ENCODE measurements at places on chromosomes 4 and X.

DNA sequence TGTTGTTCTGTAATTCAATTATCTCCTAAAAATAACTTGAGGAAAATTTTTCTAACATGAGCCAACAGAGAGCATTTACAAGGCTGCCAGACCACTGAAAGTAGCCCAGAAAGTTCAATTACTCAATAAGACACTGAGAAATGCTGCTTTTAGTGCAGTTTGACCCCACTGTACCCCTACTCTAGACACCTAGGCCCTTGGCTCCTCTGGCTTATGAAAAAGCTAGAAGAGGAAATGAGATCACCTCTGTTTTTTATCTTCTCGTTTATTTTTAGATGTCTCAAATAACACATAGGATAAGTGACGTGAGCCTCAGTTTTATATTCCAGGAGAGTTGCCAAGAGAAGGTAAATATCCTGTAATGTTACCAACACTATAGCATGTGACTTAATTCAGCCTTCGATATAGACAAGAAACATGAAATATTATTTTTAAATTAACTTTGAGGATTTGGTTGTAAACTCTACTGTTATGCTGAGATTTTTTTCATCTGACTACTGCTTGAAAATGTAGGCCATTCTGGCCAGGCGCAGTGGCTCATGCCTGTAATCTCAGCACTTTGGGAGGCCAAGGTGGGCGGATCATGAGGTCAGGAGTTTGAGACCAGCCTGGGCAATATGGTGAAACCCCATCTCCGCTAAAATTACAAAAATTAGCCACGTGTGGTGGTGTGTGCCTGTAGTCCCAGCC is 24.4 kb downstream of the TNIP3 start:
- no peak for DNase-seq

- no peak for DNase-seq
Observed at GRCh38 chr4:55568905-55569504, 22.3 kb upstream of the CLOCK start.

DNA sequence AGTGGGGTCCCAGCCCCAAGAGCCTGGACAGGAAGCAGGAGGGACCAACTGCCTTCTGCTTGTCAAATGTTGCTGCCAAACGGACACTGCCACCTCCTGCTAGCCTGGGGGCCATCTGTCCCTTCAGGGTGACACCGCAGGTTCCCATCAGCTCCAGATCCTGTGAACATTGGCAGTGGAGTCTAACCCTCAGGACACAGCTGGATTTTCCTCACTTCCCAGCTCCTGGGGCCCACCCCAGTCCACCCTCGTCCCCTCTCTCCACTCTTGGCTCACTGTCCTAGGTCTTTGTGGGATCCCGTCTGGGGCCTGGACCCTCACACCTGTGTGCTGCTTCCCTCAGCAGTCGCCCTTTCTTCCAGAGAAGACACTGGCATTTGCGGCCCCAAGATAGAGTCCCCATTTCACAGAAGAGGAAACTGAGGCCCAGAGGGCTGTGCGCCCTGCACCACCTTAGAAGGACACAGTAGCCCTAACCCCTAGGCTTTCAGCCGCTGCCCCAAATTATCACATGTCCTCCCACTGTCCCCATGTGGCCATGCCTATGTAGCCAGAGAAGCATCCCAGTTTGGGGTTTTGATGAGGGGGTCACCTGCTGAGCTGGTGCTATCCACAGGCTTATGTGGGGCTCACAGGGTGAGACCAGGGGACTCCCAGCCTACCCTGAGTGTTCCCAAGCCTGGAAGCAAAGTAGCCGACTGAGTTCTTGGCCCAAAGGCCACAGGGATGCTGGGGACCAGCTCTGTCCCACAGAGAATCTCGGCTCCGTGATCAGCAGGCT is 20.1 kb downstream of the PPP2R2C start:
- no peak for DNase-seq

DNA sequence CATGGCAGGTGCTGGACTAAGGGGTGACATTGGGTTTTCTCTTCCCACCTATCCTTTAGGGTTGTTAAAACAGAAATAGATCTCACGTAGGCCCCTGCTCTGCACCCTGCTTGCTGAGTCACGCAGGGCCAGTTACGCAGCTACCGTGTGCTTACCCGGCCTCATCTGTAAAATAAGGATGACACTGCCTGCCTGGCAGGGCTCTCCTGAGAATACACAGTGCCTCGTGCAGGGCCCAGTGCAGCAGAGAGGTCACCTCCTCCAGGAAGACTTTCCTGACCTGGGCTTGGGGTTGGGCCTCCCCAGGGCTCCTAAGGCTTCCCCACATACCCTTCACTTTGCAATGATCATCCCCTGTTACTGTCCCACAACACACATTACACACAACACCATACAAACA is 33.6 kb upstream of the JAKMIP1 start:
- DNase-seq, result no peak

GRCh38 chrX:150761176-150761818 is 68.1 kb downstream of the MTMR1 start:
- DNase-seq, result no peak

- DNase-seq, result no peak
Observed at GRCh38 chrX:118637997-118638396, 89.4 kb upstream of the IL13RA1 start.

GRCh38 chrX:110384490-110384889 is 25.8 kb downstream of the RTL9 start:
- DNase-seq, result no peak

GRCh38 chr4:145195167-145195952 is 15.0 kb upstream of the OTUD4 start:
- no peak for DNase-seq

- no peak for DNase-seq
Observed at GRCh38 chr4:185772391-185773093, 39.5 kb downstream of the SORBS2 start.

- DNase-seq, result no peak
Observed at GRCh38 chr4:69060651-69061308, 35.5 kb upstream of the UGT2B7 start.

GRCh38 chr4:113837397-113837796 is 75.9 kb upstream of the CAMK2D start:
- DNase-seq, result no peak

DNA sequence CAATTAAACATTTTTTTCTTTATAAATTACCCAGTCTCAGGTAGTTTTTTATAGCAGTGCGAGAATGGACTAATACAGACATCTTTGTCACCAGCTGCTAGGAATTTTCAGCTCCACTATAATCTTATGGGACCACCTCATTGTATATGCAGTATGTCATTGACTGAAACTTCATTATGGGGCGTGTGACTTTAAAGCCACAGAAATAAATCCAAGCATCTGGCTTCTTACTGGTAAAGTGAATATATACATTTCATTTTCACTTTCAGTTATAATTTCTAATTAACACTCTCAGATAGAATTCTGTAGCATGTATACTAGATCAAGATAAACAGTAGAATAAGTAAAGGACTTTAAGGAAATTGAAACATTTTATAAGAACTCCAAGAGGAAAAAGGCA is 21.9 kb downstream of the IL15 start:
- DNase-seq, result no peak

- DNase-seq, result no peak
Observed at GRCh38 chrX:13471269-13471668, 98.1 kb upstream of the EGFL6 start.

DNA sequence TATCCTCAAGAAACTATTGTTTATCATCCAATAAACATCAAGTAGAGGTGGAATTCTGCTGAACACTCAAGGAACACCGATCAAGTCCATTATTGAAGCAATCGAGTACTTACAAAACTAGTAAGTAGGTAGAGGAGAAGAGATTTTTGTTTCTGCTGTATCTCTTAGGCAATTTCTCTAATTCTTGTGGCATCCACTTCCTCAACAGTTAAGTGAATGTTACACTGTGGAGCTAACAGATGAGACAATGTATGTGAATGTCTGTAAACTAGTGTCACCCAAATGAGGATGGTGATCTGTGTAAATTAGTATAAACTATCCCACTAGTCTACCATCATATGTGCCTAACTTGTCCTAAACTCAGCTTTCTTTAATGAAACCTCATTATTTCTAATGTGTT is 261.6 kb downstream of the ARHGAP24 start:
- DNase-seq, result no peak

DNA sequence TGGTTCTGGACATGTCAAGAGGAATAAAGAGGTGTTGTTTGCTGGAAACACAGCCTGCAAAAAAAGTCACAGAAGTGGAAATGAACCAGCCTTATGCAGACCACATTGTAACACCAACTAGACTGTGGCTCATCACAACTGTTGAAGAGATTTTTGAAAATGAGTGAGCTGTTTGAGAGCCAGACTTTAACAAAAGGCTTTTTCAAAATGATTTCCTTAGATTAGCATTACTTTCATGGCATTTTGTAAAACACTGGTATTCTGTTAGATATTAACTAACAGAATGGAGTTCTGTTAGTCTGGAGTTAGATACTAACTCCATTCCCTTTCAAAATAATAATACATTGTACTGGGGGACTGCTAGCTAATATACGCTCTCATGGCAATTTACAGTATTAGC is 60.6 kb upstream of the GABRA2 start:
- DNase-seq, result no peak

GRCh38 chrX:46263494-46263893 is 281.7 kb downstream of the ZNF674 start:
- DNase-seq, result no peak

DNA sequence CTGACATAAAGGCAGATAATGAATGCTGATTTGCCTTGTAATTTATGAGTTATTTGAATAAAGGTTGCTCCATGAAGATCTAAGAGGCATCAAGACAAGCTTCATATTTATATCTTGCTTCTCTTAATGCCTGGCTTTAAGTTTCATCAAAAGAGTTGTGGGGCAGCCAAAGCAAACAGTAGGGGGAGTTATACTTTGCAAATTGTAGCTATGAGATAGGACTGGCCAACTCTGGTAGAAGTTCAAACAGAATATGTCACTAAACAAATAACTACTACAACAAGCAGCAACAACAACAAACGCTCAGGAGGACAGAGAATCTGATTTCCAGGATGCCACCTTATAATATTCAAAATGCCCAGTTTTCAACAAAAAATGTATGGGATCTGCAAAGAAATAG is 69.1 kb upstream of the PLAC1 start:
- no peak for DNase-seq

DNA sequence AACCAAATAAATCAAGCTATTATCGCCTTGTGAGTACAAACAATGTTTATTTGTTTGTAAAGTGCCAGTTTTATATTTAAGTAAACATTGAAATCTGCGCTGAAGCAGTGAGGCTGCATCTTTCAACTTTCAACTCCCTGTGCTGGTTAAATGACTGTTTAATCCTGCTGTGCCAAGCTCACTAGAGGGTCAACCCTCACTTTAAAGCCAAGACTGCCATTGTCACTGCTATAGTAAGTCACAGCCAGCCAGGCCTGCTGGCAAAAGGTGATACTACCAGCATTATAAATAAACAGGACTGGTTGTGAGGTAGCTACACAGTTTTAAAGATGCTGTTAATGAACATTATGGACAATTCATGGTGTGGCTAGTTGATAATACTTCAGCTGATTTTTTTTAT is 34.6 kb downstream of the EFHC2 start:
- no peak for DNase-seq

- DNase-seq, result no peak
Observed at GRCh38 chr4:138021139-138021830, 220.9 kb downstream of the SLC7A11 start.

Measured in hematopoietic multipotent progenitor cell treated with erythropoietin and hydrocortisone succinate and interleukin-3 and kit ligand, for 17 days (in vitro differentiated cells).